NCI-H1436 treated with DMSO at 0.1 percent for 48 hours (cell line): ENCODE measurements at places on chromosomes 1 and 21.

DNA sequence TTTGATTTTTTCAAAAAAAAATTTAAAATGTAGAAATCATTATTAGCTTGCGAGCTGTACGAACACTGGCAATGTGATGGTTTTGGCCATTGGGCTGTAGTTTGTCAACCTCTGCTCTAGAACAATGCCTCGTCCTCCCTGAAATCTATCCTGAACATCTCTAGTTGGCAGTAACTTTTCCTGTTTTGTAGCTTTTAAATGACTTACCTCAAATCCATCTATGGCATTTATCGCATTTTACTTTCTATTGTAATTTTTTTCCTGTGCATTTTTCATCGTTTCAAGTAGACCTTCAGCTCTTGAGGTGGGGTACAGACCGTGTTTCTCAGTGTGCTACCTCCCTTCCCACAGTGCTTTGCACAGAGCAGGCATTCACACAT, 30.4 kb upstream of the A3GALT2 start:
- no peak for DNase-seq

DNA sequence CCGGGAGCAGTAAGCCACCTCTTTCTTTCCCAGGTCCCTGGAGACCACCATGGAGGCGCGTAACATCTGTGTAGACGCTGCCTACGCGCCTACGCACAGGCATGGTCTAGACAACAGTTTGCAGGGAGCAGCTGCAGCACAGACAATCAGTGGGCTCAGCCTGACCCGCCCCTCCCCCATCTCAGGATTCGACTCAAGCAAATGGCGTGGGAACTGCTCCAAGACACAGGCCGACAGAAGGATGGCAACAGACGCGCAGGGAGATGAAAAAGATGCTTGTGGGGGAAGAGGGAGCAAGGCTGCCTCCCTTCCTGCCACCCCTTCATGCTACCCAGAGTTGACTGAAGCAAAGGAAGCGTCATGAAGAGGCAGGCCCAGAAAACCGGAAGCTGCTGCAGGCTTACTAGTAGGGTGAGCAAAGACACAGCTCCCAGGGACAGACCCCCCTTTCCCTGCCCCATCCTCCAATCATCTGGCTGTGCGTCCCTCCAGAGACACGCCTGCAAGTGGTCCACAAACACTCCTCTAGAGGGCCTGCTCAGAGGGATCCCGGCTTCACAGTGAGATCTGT, 19.5 kb downstream of the STK40 start:
- no peak for DNase-seq

GRCh38 chr1:166808952-166809351, 30.3 kb upstream of the POGK start:
- no peak for DNase-seq

DNA sequence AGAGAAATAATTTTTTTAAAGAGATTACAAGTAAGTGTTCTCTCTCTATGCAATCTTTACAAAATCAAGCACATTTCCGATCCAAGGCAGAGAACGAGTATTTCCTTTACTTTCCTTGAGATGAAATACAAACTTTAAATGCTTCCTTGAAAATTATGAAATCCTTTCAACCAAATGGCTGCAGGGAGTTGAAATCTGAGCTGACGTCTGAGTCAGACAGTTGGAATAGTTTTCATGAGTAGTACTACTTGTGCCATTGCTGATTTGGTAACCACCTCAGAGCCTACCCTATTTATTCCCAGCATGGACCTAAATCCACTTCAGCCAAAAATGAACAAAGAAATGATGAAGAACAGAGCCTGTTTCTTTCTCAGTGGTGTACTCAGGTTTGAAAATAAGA, 183.6 kb downstream of the GIPC2 start:
- DNase-seq, result no peak

DNA sequence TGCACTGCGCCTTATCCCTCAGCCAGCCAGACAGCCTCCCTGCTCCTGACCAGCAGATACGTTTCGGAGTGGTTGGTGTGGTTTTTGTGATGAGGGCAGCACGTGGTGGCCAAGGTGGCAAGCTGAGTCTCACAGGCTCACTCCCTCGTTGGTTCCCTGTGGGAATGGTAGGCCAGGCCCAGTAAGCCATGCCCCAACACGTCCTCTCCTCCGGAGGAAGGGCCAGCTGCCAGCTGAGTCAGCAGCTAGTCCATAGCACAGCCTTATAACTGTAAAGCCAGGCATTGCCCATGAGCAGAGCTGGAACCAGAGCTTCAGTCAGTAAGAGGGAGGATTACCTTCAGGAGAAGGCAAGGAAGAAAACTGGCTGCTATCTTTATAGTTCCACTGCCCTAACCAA, 29.5 kb downstream of the SZRD1 start:
- DNase-seq, result no peak

DNA sequence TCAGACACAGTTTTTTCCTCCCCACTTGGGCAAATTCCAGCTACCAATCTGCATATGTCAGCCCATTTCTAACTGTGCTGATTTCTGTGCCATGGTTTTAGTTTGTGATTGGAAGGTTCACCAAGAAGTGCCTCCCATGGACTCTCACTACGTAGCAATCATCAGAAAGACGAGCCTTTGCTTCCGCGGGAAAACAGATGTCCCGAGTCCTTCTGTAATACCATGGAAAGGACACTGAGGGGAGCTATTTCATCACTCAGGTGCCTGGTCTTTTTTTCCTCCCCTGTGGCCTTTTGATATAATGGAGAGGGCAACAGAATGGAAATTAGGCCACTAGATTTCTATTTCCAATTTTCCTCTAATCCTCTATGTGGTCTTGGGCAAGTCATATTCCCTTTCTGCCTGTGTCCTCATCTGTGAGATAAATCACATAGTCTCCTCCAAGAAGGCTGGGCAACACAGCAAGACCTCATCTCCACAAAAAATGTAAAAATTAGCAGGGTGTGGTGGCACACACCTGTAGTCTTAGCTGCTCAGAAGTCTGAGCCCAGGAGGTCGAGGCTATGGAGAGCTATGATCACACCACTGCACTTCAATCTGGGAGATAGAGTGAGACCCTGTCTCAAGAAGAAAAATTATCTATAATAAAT, 24.8 kb downstream of the LEMD1 start:
- DNase-seq, result peak; percentile 50
